ENCODE measurements at places on chromosomes 12 and 14.

DNA sequence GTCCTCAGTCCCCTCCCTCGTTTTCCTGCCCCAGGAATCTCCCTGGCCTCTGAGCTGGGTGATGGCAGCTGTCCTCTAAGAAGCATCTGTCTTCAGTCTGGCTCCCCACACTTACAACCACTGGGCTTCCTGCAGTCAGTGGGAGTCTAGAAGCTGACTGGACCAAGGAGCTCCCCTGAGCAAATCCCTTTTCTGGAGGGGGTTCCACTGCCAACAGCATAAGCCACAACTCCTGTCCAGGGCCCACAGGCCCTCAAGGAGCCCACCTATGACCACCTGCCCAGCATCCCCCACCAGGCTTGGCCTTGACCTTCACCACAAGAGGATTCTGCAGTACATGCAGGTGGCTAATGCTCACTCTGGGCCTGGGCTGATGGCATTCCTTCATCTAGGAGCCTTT, 4.1 kb downstream of the RDH16 start:
- no peak for DNase-seq

- no peak for DNase-seq
These were observed 4.2 kb downstream of the RARG start for GRCh38 chr12:53227836-53228235.

DNA sequence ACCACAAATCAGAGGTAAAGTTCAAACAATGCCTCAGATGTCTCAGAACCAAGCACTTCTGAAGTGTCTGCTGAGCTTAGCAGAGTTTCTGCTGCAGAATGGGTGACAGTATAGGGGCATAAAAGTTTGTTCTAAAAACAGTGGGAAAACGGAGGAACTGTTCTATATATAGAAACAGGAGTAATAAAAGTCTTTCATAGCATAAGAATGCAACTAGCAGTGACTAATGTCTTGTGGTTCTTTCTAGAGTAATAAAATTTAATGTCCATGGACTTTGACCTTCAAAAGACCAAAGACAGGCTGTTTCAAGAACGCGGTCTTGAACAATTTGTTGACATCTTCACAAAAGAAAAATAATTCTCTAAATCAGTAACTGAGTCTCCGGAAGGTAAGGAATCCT, 107.5 kb upstream of the FAR2 start:
- peak; percentile 91 for DNase-seq

DNA sequence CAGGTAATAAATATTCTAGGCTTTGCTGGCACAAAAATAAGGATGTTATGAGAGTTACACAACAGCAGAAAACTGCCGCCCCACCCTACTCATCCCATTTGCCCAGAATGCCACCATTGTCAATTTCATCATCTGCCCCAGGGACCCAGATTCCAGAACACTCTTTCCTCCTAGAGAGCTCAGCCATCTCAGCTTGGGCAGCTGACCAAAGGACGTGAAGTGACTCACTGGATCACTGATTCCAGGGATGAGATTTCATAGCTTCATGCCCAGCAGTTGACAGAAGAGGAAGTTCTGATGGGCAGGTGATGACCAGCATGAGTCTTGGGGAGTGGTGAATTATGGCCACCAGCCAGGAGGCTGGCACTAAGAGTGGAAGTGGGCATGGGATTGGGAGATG, 450.3 kb downstream of the RMST start:
- no peak for DNase-seq

GRCh38 chr12:91859347-91859746, 286.3 kb downstream of the BTG1 start:
- no peak for DNase-seq

DNA sequence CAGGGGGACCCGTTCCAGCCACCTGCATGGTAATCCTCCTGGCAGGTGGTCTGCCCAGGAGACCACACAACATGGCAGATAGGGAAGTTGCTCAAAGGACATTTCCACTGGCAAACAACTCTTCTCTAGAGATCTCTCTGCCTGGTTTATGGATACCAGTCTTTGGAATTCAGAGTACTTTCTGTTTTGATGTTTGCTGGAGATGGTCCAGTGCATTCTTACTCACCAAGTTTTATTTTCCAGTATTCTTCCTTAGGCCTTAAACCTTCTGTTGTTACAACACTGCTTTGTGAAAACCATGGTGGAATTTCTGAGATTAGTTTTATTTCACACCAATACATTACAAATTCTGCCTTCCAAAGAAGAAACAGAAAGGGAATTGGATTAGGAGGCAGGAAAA, 428.3 kb downstream of the FUT8 start:
- no peak for DNase-seq

GRCh38 chr14:32102152-32102787, 25.2 kb downstream of the ARHGAP5 start:
- no peak for DNase-seq

DNA sequence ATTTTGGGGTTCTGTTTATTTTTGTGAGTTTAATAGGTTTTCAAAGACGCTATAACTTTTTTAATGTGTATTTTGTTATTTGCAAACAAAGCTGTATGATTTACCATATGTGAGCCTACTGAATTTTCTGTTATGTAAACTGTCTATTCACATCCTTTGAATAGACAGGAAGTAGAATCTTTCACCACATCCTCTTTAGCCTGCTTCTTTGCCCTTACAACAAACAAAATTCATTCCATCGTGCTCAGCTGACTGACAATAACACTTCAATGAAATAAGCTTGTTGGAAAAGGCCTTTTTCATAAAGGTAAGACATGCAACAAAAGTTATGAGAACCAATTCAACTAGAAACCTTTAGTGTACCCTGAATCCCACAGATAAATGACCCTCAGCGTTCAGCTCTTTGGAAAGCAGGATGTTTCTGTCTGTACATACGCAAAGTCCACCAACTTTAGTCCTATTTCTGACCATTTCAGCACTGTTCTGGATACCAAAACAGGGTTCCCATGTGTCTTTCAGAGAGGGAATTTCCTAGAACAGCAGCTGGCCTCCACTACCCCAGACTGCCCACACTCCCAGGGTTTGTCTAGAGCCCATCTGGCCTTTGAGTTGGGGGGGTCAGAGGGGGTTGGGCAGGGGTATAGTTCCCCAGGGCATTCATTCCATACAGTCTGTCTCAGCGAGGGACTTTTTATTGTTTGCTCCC, 71.3 kb downstream of the DUSP6 start:
- no peak for DNase-seq

- DNase-seq = peak; percentile 68
These were observed 27.2 kb downstream of the JDP2 start for GRCh38 chr14:75454963-75455546.

DNA sequence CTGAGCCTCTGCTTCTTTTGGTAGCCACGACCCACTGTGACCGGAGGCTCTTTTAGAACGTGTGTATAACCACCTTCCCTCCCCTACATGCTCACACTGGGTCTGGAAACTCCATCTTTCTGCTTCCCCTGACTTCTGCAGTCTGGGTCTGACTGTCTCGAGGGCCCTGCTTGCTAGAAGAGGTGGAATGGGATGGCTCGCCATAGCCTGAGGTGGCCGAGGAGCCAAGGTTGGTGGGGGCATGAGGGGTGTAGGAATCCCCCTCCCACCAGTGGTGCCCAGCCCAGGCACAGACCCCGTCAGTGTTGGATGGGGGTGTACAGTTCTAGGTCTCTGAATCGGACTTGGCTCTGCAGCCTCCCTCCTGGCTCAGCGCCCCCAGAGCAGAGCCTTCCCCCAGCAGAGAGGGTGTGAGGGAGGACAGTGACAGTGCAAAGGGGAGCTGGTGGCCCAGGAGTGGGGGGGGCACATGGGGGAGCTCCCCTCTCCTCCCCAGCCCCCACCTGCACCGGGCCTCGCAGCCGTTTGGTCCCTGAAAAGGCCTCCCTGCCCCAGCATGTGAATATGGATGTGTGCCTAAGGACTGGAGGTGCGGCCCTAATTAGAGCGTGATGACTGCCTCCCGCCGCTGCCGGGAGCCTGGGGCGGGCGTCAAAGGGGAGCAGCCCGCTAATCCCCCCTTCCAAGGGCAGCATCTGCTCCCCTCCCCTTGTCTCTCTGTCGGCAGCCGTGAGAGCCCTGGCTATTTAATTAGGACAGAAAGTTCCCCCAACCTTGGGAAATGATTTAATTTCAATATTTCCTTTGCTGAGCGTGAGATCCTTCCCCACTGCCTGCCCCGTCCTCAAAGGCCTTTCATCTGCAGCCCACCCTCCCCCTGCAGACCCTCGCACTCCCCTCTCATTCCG, 196.2 kb upstream of the C14orf180 start:
- DNase-seq = no peak

GRCh38 chr14:68624541-68625220, 168.2 kb downstream of the ZFP36L1 start:
- DNase-seq = no peak

- no peak for DNase-seq
These were observed 87.8 kb downstream of the FLRT2 start for GRCh38 chr14:85617791-85618190.

GRCh38 chr14:22978981-22979671, 3.2 kb downstream of the AJUBA start:
- no peak for DNase-seq

DNA sequence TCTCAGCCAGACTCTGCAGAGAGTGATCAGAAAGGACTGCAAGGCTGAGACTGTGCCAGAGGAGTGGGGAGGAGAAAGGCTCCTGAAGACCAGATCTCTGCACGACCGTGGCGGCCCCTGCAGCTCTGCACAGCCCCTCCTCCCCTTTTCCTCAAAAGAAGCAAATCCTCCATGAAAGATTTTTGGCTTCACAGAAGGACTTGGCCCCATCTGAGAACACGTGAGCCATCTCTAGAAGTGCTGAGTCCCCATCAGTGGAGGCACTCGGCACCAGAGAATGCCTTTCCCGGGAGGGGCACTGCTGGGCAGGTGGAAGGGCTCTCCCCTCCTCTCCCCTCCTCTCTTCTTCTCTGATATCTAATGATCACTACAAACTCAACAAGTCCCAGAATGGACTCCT, 6.8 kb downstream of the FIGNL2 start:
- DNase-seq = no peak

DNA sequence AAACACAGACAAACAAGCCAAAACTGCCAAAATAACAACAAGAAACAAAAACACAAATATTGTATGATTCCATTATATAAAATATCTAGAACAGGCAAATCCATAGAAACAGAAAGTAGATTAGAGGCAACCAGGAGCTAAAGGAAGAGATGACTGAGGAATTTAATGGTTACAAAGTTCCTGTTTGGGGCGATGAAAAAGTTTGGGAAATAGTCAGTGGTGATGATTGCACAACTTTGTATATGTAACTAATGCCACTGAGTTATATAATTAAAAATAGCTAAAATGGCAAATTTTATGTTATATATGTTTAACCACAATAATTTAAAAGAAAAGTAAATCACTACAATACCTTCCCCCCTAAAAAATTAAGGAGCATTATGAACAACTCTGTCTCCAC, 24.5 kb downstream of the GNPTAB start:
- DNase-seq = no peak

GRCh38 chr12:55619354-55620138, 17.1 kb upstream of the OR10P1 start:
- peak; percentile 93 for DNase-seq

DNA sequence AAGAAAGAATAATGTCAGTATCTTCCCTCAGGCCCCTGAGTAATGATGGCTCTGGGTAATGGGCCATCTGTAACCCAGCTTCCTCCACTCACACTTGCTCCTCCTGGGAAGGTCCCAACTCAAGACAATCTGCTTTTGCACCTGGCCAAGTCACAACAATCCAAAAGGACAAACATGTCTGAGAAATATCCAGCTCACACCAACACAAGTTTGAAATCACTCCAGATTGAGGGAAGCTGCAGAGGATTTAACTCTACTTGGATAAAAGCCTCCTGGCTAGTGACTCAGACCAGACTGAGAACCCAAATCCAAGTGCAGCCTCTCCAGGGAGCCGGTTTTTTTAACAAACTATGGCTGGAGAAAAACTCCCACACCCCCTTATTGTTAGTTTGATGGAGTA, 34.2 kb downstream of the RTRAF start:
- DNase-seq = peak; percentile 86

GRCh38 chr12:94614288-94614721, 36.1 kb downstream of the TMCC3 start:
- no peak for DNase-seq

GRCh38 chr14:96905825-96906224, 108.6 kb downstream of the VRK1 start:
- DNase-seq = no peak

- no peak for DNase-seq
These were observed 49.7 kb upstream of the TRAF3 start for GRCh38 chr14:102727336-102728095.

DNA sequence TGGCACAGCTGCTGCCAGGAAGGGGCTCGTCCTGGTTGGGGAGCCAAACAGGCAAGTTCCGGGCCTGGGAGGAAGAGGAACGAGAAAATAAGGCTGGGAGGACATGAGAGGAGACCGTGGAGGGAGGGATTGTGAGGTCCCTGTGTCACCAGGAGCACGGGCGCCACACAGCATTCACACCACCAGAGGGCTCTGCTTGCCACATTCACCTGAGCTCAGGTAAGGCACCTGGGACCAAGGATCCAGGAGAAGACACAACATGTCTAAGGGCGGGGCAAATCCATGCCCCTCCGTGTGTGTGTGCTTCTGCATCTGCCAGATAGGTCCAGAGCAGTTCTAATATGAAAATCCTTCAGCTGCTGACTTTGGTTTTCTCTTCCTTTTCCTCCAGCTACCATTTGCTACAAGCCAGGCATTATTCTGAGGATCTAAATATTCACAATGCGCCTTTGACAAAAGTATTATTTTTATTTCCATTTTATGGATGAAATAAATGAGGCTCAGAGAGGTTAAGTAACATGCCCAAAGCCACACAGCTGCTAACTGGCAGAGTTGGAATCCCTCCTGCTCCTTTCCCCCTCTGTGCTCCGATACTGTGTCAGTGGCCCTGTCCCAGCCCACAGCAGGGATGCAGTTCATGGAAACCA, 14.6 kb downstream of the RAPGEF3 start:
- no peak for DNase-seq

DNA sequence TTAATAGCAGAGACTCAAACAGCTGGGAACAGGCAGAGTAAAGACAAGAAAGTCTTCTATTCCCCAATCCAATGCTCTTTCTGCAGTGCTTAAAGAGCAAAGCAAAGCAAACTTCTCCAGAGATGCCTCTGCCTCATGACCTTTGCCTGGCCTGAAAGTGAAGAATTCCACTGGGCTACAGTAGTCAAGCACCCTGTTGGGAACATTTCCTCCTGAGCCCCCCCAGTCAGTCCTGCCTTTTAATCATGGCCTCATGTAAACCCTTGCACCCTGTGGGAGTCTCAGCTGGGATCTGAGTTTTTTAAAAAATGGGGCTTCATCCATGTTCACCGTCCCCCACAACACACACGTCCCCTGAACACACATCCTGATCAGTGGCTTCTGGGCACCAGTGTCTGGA, 62.7 kb upstream of the TSPAN11 start:
- DNase-seq = peak; percentile 22

- DNase-seq = no peak
These were observed 14.3 kb downstream of the CHGA start for GRCh38 chr14:92937051-92937937.

All from astrocyte of the spinal cord (primary cell).